Left renal cortex interstitium (tissue), 4 donors: ENCODE measurements at places on chromosomes 16 and 17. TPM values are rescaled to one million over a fixed set of nuclear protein-coding genes. Genes with fewer than 3 reads are reported as not detected.

DNA sequence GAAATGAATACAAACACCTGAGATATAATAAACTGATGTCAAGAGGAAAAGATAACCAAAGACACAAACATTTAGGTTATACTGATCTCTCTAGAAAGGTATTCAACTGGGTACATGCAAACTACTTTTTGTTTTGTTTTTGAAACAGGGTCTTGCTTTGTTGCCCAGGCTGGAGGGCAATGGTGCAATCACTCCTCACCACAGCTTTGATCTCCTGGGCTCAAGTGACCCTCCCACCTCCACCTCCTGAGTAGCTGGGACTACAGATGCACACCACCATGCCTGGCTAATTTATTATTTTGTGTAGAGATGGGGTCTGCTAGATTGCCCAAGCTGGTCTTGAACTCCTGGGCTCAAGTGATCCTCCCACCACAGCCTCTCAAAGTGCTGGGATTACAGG is 38.1 kb downstream of the TEKT5 start:
- DNase-seq, result no peak

The SOST gene
- polyA plus RNA-seq, result 63.6 TPM

The PPP1R9B gene
- polyA plus RNA-seq, result 50.2 TPM

DNA sequence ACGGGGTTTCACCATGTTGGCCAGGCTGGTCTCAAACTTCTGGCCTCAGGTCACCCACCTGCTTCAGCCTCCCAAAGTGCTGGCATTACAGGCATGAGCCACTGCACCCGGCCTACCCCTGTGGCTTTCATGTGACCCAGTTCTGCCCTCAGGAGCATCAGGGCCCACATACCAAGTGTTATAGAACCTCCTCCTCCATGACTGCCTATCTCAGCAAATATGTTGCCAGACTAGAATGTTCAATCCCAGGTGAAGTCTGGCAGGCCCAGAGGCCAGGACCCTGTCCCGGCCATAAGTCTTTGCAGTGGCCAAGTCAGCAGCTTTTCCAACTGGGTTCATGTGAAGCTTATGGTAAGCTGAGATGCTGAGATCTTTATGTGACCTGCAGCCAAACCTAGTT is 9.8 kb upstream of the SMPD3 start:
- no peak for DNase-seq

The NLGN2 gene
- 26.1 TPM for polyA plus RNA-seq

The KRTAP4-1 gene
- polyA plus RNA-seq, result not detected

- DNase-seq, result no peak
Measured at GRCh38 chr16:67212766-67213165, 13.8 kb downstream of the ELMO3 start.

The BCO1 gene
- 3.0 TPM for polyA plus RNA-seq

The ERN2 gene
- polyA plus RNA-seq, result 0.57 TPM

- DNase-seq, result no peak
Measured at GRCh38 chr17:27917000-27917399, 23.8 kb upstream of the LYRM9 start.

The WNT3 gene
- 2.3 TPM for polyA plus RNA-seq

DNA sequence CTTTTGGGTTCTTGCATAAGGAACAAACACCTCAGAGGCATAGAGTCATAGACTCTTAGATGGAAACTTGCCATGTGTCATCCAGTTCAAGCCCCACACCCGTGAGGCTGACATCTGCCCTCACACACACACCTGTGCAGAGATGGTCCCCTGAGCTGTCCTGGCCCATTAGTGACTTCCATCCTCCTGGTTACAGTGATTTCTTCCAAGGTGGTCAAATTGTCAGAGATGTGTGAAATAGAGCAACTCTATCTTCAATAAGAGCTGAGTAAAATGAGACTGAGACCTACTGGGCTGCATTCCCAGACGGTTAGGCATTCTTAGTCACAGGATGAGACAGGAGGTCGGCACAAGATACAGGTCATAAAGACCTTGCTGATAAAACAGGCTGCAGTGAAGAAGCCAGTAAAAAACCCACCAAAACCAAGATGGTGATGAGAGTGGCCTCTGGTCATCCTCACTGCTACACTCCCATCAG is 342.2 kb upstream of the TNRC6C start:
- DNase-seq, result no peak

DNA sequence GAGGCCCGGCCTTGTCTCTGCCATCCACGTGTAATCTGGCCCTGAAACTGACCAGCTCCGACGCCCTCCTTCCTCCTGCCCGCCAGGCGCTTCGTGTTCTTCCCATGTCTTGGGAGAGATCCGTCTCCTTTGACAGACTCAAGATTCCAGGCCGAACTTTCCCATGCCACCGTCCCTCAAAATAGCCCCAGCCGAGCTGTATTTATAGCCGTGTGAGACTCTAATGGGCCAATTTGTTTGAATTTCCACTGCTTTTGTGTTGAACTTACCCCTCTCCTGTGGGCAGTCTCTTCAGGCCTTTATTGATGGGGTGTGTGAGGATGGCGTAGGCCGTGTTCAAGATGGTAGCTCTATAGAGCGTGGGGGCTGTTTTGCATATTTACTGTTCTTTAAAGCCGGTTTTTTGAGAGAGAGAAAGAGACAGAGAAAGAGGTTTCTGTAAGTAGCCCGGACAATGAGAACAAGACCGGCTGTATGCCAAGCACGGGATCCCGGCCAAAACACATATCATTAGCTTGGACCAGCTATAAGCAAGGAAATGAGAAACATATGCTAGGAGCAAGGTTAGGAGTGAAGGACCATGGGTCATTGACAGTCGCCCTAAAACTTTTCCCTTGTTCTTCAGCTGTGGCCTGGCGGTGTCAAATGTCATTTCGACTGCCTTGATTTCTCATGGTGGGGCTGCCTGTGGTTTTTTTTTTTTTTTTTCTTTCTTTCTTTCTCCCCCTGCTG is 124.5 kb upstream of the ZFHX3 start:
- DNase-seq, result peak; percentile 78

DNA sequence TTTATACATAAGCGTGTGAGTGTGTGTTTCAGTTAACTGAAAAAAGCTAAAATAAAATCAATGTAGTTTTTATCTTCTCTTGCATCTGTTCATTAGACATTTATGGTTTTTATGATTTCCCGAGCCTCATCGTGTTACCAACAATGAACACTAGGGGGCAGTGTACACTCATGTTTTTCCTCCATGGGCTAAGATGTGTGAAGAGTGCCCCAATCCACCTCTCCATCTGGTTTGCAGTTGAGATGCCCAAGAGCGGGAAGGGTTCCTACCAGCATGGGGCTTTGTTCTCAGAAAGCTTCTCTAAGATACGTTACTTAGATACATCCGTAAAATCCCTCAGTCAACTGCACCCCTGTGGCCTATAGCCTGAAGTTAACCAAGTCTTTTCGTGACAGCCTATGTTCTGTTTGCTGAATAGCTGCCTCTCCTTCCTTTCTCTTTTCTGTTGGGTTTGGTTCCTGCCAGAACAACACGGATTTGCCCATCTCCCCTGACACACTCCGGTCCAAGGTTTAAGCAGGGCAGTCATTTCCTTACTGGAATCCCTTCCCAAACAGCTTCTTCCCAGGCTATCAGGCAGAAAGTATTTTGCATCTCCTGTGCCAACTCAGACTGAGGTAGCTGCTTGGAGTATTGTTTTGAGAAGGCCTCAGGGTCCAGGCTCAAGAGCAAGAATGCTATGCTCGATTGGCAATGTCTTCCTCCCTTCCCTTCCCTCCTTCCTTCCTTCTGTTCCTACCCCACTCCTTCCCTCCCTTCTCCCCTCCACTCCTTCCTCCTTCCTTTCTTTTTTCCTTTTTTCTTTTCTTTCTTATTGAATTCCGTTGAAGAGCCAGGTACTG is 12.9 kb upstream of the ELAC2 start:
- no peak for DNase-seq

- no peak for DNase-seq
Measured at GRCh38 chr17:36856903-36857381, 80.3 kb upstream of the LHX1 start.

The MAPT gene
- polyA plus RNA-seq, result 9.4 TPM

- DNase-seq, result no peak
Measured at GRCh38 chr17:56897646-56898424, 16.0 kb downstream of the TRIM25 start.

GRCh38 chr16:51971184-51971583 is 575.8 kb downstream of the TOX3 start:
- no peak for DNase-seq

The ZNF267 gene
- polyA plus RNA-seq, result 15.0 TPM

DNA sequence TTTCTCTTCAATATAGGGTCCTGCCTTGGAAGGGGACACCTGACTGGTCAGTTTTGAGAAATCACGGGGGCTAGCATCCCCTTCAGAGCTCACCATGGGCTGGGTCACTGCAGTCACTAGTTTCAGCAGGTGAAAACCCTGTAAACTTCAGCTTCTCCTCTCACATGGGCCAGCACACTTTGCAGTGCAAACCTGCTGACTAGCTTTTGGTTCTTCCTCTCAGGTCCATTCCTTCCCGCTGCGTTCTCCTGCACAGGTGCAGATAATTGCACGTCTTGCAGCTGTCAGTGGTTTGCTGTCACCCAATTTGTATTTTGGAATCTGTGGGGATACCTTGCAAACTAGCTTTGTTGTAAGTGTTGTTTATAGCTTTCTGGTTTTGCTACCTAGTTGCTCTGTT is 95.1 kb downstream of the LYRM1 start:
- no peak for DNase-seq

GRCh38 chr16:77306075-77306474 is 106.9 kb downstream of the SYCE1L start:
- no peak for DNase-seq

The CSH2 gene
- 0.82 TPM for polyA plus RNA-seq

The HOXB5 gene
- 23.9 TPM for polyA plus RNA-seq

GRCh38 chr16:14559809-14560241 is 70.2 kb downstream of the PARN start:
- DNase-seq, result no peak

- no peak for DNase-seq
Measured at GRCh38 chr17:5933430-5933829, 136.7 kb upstream of the WSCD1 start.

- DNase-seq, result no peak
Measured at GRCh38 chr17:60110586-60110985, 31.9 kb upstream of the HEATR6 start.

GRCh38 chr17:58315281-58315711 is 13.3 kb downstream of the TSPOAP1 start:
- DNase-seq, result no peak

The HCRT gene
- not detected for polyA plus RNA-seq

DNA sequence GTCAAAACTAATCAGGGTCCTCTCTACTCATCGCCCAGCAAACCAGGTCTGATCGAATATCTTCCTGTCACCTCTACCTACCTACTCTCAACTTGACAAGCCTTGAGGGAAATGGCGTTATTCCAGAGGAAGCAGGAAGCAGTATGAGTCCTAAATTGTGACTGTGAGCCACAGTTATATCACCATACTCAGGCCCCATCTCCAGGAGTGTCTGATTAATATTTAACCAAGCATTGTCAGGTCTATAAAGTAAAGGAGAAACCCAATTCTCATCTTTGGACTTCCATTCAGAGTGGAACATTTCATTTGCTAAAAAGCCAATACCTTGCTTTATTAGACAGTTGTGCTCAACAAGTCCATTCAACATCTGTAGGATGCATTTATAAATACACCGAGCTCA is 17.8 kb upstream of the CLEC3A start:
- DNase-seq, result no peak

GRCh38 chr17:75485688-75486087 is 29.3 kb downstream of the TMEM94 start:
- DNase-seq, result no peak

DNA sequence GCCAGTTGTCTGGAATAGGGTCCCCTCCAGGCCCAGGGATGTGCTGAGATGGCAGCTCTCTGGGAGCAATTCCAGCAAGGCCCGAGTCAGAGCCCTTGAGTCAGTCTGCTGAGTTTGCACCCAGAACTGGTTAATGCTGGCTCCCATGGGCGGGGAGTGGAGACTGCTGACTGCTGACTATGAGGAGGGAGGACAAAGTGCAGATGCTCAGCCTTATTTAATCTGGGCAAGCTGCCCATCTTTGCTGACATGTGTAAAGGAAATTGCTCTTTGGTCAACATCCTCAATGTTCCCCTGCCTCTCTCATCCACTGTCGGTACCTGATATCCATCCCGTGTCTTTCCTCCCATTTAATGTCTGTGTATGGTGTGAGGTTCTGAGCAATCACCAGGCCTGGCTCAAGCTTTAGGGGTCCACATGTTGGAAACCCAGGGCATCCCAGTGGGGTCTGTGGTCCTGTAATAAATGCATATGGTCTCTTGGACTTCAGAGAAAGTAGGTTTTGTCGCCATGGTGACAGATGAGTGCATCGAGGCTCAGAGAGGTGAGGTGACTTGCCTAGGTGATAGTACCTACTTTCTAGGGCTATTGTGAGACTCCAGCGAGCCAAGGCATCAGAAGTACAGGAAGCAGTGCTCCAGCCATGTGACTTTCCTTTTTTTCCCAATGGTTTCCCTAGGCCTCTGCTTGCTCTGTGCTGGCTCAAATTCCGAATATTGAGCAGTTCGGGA is 20.0 kb upstream of the RNF135 start:
- DNase-seq, result peak; percentile 31

DNA sequence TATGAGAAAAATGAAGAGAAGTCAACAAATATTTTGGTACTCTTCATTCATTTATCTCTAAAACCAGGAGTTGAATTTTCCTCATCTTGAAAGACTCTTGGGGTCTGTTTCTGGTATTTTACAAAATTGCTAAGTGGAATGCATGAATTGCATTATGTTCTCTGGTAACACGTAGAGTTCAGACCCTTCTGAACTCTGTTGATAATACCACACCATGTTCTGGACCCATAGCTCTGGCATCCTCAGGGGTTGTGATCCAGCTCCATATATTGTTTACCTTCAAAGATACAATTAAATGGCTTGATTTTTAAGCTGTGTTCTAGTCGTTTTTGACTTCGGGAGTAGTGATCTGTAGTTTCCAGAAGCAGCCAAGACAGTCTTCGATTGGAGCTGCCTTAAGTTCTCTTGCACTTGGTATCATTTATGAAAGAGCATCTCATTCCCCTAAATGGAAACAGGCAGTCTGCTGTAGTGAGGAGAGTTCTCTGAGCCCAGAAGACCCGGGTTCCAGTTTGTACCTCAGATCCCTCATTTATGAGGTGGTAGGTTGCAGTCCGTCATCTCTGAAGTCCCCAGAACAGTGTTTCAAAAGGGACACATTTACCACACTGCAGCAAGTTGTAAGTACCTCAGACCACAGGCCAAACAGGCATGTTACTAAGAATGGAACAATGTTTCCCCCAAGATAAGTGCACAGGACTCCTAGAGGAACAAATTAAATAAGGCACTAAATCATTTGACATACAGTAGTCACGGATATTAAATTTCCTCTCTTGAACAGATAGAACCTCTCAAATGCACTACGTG is 9.6 kb downstream of the PSMD7 start:
- DNase-seq, result no peak

The CCL2 gene
- polyA plus RNA-seq, result 17.2 TPM

DNA sequence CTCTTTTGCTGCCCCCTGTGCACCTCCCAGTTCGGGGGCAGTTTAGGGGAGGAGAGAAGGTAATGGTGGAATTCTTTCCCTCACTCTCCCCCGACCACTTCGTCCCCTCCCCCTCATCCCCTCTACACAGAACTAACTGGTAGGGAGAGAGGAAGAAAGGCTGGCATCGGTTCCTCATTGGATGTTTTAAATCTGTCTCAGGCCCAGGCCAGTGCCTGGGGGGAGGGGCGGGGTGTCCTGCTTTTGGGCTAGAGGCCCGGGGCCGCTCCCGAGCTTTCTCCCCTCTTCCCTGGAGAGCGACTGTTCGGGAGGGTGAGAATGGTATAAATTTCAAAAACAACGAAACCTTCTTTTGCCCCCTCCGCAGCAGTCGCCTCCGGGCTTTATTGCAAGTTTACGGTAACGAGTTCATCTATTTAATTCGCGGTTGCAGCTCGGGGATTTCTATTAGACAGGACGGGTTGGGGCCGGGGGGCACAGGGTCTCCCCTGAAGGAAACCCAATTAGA is at the start of gene PRAC2:
Gene PRAC2 (plus strand): TSS at position 271 of the 508 bp plus-strand sequence. CDS start 1,226 bp downstream, outside the sequence.
- no peak for DNase-seq

The BRIP1 gene
- 8.4 TPM for polyA plus RNA-seq

- no peak for DNase-seq
Measured at GRCh38 chr16:4052801-4053293, 63.4 kb downstream of the ADCY9 start.
